ENCODE measurements at places on chromosomes 2 and 18. TPM values are rescaled to one million over a fixed set of nuclear protein-coding genes. Genes with fewer than 3 reads are reported as not detected.
A peak's percentile ranks its signal among the peaks of the same experiment; 100 is the strongest.

PROKR1 gene
- 0.06 TPM for total RNA-seq

ATOH8 gene
- total RNA-seq = 88.0 TPM

IL36B gene
- total RNA-seq = not detected

GRCh38 chr2:224870341-224870740, 154.2 kb upstream of the CCDC195 start:
- DNase-seq = no peak

GRCh38 chr2:26438526-26438925, 36.8 kb downstream of the DRC1 start:
- no peak for DNase-seq

- DNase-seq = no peak
Observed at GRCh38 chr2:36444216-36444936, 88.8 kb downstream of the CRIM1 start.

- DNase-seq = no peak
Observed at GRCh38 chr2:227884511-227884947, 13.1 kb downstream of the DAW1 start.

GRCh38 chr2:174623690-174624089, 26.1 kb upstream of the WIPF1 start:
- no peak for DNase-seq

DNA sequence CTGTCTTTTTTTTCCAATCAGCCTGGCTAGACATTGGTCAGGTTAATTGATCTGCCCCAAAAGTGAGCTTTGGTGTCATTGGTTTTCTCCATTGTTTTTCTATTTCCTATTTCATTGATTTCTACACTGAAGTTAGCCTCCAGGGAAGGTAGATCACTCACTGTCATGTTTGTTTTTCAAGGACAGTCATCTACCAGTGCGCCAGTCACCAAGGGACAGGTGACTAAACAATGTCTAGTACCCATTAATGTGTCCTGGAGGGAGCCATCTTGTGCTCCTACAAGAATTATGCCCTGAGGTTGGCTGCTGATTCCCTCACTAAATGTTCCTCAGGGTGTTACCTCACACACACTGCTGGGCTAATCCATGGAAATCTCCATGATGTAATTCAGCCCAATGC, 17.6 kb upstream of the USP40 start:
- DNase-seq = no peak

DNA sequence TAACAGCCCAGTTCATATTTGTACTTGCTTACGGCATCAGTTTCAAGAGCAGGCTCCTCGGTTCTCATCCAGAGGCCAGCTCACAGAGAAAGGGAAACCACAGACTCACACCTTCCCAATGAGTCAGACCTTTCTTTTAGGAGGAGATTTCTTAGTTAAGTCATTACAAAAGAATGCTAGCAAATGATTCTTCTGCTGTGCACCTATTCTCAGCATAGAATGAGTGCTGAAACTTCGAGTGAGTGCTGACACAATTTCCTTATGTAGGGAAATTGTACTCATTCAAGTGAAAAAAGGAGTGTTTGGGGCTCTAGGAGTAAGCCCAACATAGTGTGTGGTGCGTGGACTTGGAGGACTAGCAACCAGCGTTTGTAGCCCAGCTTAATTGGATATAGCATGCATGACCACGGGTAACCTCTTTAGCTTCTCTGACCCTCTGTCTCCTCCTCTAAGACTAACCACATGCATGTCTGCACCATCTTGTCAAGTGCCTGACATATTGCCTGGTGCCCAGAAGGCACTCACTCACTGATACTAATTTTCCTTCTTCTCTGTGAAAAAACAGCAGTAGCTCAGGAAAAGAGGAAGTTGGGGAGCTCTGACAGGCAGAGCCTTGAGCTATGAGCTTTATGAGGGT, 87.0 kb downstream of the ALPK2 start:
- DNase-seq = no peak

- DNase-seq = peak; percentile 44
Observed at GRCh38 chr2:237060534-237061312, 25.0 kb upstream of the COPS8 start.
